PC-9 (cell line): ENCODE measurements at places on chromosomes 16 and 17.

DNA sequence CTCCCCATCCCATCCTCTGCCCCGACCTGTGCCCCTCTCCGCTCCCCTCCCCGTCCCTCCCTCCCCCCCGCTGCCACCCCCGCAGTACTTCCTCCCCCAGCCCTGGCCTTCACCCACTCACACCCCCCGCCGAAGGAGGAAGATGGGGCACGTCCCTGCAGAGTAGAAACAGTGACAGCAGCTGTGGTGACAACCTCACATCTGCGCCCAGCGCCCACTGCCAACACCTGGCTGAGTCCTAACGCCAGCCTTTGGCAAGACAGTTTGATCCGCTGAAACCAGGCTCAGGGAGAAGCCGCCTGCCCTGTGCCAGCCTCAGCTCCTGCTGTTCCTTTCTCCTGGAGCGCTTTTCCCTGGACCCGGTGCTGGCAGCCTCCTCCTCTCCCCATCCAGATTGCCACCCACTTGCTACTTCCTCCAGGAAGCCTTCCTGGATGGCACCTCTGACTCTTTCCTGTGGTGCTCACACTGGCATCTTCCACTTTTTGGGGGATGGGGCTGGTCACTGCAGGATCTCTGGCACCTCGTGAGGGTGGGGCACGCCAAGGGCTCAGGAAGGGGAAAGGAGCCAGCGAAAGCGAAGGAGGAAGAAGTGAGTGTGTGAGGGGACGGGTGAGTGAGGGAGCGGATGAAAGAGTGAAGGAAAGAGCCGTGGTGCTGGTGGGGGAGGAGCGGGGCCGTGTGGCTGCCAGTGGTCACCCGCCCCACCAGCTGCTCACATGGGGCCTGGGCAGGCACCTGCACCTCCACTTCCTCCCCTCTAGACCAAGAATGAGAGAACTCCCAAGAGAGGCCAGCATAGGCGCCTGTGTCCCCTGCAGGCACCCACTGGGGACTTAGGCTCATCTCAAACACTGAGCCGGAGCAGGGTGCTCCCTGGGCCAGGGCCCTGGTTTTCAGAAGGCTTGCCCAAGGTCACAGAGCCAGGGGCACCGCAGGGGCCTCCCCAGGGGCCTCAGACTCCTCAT lies 27.0 kb downstream of the ZFPM1 start:
- no peak for DNase-seq

DNA sequence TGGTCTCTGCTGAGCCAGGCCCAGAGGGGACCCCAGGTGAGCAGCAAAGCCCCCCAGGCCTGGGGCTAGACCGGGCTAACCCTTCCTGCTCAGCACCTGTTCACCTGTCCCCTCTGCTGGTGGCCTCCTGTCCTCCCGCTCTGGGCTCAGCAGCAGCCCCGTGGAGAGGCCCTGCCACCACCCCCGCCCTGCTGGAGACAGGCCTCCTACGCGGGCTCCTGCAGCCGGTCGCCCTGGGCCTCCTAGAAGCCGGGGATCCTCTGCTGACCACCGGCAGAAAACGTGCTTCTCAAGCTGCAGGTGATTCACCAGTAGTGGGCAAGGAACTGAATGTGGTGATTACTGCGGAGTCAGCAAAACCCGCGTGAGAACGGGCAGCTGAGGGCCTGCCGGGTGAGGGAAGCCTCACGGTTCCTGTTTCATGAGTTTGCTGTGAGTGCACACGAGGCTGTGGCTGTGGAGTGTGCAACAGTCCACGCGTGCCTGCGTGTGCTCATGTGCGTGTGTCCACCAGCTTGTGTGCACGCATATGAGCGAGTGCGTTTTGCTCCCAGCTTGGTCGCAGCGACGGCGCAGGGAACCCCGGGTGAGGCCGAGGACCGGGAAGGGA lies 792 bp downstream of the SECTM1 start:
- peak; percentile 44 for DNase-seq

- DNase-seq, result no peak
Measured at GRCh38 chr16:80299416-80299815, 241.4 kb upstream of the DYNLRB2 start.

- no peak for DNase-seq
Measured at GRCh38 chr16:75028544-75029135, 29.8 kb downstream of the ZNRF1 start.

- no peak for DNase-seq
Measured at GRCh38 chr16:49811644-49812334, 44.1 kb downstream of the ZNF423 start.

DNA sequence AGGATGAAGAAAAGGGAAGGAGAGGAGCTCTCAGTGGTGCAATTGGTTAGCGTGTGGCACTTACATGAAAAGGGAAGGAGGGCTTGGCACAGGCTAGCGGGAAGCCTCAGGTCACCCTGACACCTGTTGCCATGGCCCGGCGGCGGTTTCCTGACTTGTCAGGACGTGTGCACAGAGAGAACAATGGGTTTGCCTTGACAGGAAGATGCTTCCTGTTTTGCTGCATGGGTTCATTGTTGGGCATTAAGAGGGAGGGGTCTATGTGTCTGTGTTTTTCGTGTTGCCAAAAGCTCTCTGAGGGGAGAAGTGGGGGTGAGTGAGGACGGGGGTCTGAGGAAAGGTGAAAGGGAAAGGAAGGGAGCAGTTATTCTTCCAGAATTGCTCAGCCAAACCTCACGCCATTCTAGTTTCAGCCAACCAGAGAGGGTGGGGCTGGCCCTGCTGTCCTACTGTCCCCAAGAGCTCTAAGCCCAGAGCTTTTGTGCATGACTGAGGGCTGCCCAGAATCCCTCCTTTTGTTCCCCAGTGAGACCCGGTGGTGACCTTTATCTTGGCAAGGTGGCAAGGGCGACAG lies 17.1 kb upstream of the CCR7 start:
- DNase-seq, result no peak

GRCh38 chr16:85998868-85999729 lies 100.1 kb downstream of the IRF8 start:
- no peak for DNase-seq
